ENCODE measurements at places on chromosomes 3 and 15.

DNA sequence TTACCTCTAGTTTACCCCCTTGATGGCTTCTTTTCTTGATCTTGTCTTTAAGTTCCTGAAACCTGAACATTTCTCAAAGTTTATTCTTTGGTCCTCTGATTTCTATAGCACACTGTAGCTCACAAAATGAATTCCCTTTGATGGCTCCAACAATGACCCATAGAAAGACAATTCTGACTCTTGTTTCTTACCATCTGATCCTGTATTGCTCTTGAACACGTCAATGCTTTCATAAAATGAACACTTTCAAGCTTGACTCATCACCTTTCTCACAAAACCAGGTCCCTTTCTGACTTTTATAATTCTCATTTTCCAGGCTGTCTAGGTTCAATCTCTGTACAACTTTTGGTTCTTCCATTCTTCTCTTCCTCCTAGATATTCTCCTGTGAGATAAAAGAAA lies 5.7 kb upstream of the GAP43 start:
- no peak for ATAC-seq

DNA sequence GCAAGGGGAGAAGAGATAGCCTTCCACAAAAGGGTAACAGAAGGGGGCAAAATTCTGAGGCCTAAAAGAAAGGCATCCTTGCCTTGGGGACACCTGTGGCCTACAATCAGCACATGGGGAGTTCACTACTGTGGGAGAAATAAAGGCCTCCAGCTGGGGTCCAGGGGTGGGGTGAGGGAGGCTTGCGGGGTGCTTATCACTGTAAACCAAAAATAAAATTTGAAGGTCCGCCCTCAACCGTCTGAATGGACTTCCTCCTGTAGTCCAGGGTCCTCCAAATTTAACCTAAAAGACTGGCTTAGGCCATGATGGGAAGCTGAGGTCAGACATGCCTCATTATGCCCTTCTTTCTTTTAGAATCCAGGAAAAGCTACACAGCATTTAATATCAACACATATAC lies 2.1 kb upstream of the POLR2M start:
- no peak for ATAC-seq

- ATAC-seq: peak; percentile 96
These were observed 33.3 kb downstream of the TM4SF18 start for GRCh38 chr3:149299938-149300801.

- no peak for ATAC-seq
These were observed 20.4 kb downstream of the XPC start for GRCh38 chr3:14157951-14158350.

DNA sequence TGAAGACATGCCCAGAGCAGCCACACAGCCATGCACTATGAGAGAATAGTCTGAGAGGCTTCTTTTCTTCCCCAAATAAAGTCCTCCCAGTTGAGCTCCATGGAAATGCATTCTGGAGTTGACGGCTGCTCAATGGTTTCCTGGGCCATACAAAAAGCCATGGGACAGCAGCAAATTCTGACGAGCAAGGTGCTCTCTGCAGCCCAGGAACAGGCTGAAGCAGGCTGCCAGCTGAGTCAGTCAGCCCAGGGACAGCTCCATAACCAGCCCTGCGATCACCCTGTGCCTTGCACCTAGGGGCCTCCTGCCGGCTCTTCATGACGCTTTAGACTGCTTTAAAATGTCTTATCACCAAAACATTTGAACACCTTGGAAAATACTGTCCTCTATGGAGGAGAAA lies 256.3 kb upstream of the CHRNA7 start:
- ATAC-seq: no peak

DNA sequence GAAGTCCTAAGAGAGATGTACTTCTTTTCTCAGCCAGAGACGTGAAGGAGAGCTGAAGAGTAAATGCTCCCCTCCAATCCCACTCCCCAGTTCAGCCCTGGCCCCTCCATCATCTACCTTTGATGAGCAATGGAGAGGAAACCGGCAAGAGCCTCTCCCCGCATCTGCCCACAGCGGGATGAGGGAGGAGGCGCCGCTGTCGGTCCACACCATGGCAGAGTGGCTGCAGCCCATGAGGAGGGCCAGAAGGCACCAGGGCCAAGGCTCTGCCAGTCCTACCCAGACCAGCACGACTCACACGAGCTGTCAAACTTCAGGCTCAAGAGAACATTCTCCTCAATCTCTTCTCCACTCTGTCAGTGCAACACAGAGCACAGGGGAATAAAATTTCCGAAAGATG lies 129.8 kb downstream of the OSBPL10 start:
- ATAC-seq: no peak

GRCh38 chr3:11168881-11169805 lies 14.8 kb downstream of the HRH1 start:
- peak; percentile 65 for ATAC-seq

- no peak for ATAC-seq
These were observed 3.7 kb downstream of the TLR9 start for GRCh38 chr3:52221563-52222318.

- ATAC-seq: no peak
These were observed 25.8 kb upstream of the MFGE8 start for GRCh38 chr15:88938802-88939485.

All from SK-N-SH treated with all-trans-retinoic acid at 6 μM for 48 hours (cell line).